ENCODE measurements at places on chromosomes 7 and 10. TPM values are rescaled to one million over a fixed set of nuclear protein-coding genes. Genes with fewer than 3 reads are reported as not detected.

BICC1 gene
- 14.3 TPM for total RNA-seq

ANXA8 gene
- not detected for total RNA-seq

ORC5 gene
- total RNA-seq = 15.4 TPM

FZD8 gene
- 5.9 TPM for total RNA-seq

ACTA2 gene
- 493 TPM for total RNA-seq

PDGFA gene
- total RNA-seq = 19.2 TPM

SLC35G1 gene
- total RNA-seq = 2.8 TPM

PDK4 gene
- total RNA-seq = 597 TPM

ITPRID1 gene
- not detected for total RNA-seq

WDR86 gene
- total RNA-seq = 1.5 TPM

AKR1C8 gene
- not detected for total RNA-seq

CRYGN gene
- total RNA-seq = not detected

VENTX gene
- total RNA-seq = 1.5 TPM

CPN1 gene
- total RNA-seq = not detected

ADIRF gene
- 16.0 TPM for total RNA-seq

FBXL13 gene
- total RNA-seq = 5.0 TPM

SPDYE2B gene
- total RNA-seq = not detected

CALHM3 gene
- total RNA-seq = not detected

AFAP1L2 gene
- total RNA-seq = 9.4 TPM

MINPP1 gene
- 45.5 TPM for total RNA-seq

KCND2 gene
- 0.78 TPM for total RNA-seq
